Activated naive CD4-positive, alpha-beta T cell treated with anti-CD3 and anti-CD28 coated beads for 36 hours (primary cell): ENCODE measurements at places on chromosomes 16 and 17.

DNA sequence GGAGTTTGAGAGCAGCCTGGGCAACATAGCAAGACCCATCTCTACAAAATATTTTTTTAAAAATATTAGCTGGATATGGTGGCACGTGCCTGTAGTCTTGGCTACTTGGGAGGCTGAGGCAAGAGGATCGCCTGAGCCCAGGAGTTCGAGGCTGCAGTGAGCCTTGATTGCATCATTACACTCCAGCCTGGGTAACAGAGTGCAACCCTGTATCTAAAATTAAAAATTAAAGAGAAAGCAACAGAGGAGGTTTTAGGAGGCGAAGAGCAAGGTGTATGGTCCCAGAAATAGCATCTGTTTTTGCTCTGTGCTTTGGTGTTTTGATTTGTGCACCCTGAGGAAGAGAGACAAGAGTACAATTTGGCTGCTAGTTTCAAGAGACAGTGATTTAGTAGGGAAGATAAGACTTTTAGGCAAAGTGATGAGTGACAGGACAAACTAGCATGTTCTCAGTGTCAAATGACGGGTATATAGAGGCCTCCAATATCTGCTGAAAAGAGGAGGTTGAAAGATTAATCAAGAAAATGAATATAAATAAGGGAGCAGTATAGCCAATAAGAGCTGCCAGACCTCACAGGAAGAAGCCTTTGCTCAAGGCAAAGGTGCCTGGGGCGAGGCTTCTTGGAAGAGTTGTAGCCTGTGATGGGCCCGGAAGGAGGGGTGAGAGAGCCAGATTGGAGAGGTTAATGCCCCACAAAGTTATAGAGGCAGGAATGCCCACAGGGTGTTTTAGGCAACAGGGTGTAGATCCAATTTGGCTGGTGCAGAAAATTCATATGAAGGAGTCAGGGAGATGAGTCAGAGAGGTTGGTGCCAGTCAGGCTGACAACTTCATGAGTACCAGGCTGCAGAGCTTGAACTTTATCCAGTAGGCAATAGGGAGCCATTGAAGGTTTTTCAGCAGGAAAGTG, 11.4 kb downstream of the HLF start:
- DNase-seq: no peak

GRCh38 chr17:45127548-45128300, 4.6 kb downstream of the PLCD3 start:
- DNase-seq: no peak

GRCh38 chr16:52466994-52467393, 79.9 kb downstream of the TOX3 start:
- DNase-seq: no peak

DNA sequence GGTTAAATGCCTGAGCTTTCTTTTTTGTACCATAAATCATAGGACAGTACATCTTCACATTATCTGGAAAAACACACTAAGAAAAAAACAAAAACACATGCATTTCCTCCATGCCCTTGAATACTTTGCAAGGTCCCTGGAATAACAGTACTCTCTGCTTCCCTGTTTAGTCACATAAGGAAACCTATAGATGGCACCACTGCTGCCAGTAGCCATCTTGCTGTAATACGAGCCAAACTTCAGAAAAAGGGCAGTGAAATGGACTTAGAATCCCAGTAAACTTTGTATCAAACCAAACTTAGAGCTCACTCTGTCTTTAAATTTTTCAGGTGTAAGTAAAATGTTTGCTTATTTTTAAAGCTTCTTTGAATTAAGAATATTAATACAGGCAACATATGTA, 435.5 kb downstream of the KCNJ2 start:
- DNase-seq: no peak
